GM23248 (cell line): ENCODE measurements at places on chromosomes 1 and 21. TPM values are rescaled to one million over a fixed set of nuclear protein-coding genes. Genes with fewer than 3 reads are reported as not detected.

Gene RNF223
- total RNA-seq, result not detected in 2 replicates

Gene HRNR
- not detected in 2 replicates for total RNA-seq

- DNase-seq, result peak; percentile 35
Measured at GRCh38 chr21:26061437-26061836, 109.1 kb downstream of the APP start.

DNA sequence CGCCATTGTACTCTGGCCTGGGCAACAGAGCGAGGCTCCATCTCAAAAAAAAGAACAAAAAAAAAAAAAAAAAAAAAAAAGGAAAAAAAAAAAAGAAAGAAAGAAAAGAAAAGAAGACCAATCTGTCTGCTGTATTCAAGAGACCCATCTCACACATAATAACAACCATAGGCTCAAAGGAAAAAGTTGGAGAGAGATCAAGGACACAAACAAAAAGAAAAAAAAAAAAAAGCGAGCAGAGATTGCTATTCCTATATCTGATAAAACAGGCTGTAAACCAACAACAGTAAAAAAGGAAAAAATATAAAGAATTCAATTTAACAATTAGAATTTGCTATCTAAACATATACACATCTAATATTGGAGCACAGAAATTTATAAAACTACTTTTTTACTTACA, 150.4 kb downstream of the BRINP3 start:
- no peak for DNase-seq

Gene EXTL1
- 3.4 and 5.5 TPM in 2 replicates for total RNA-seq

GRCh38 chr1:28070725-28071593, 17.5 kb downstream of the EYA3 start:
- DNase-seq, result no peak

GRCh38 chr1:15704526-15705183, 20.5 kb downstream of the PLEKHM2 start:
- DNase-seq, result peak; percentile 49

DNA sequence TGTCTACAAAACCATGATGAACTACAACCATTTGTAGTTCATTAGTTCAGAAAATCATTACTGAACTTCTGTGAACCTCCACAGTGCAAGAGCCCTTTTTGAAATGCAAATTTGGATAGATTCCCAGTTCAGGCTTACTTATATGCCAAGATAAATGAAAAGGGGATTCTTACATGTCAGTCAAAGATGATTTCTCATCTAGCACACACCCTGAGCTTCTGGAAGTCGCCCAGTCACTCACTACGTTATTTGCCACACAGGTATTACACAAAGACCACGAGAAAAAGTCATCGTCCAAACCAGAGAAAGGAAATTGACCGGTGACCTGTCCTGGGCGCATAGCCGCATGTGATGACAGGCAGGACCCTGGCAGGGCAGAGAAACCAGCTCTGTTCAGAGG, 41.8 kb downstream of the ETS2 start:
- no peak for DNase-seq

Gene TMOD4
- total RNA-seq, result not detected in 2 replicates

DNA sequence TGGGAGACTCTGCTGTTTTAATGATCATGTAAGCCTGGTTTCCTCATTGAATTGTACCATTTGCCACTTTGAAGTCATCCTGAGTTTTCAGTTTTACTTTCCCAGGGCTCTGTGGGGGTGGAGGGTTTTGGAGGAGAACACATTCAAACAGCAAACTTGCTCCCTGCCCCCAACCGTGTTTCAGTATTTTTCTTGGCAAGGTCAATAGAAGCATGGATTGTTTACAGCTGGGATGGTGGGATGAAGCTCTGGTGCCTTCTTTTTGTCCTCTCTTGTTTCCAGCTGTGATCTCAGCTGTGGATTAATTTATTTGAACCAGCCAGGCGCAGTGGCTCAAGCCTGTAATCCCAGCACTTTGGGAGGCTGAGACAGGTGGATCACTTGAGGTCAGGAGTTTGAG, 54.3 kb upstream of the SERBP1 start:
- no peak for DNase-seq

- no peak for DNase-seq
Measured at GRCh38 chr1:24528744-24529143, 26.1 kb downstream of the RCAN3 start.

- peak; percentile 43 for DNase-seq
Measured at GRCh38 chr1:155934936-155935590, 850 bp upstream of the KHDC4 start.

DNA sequence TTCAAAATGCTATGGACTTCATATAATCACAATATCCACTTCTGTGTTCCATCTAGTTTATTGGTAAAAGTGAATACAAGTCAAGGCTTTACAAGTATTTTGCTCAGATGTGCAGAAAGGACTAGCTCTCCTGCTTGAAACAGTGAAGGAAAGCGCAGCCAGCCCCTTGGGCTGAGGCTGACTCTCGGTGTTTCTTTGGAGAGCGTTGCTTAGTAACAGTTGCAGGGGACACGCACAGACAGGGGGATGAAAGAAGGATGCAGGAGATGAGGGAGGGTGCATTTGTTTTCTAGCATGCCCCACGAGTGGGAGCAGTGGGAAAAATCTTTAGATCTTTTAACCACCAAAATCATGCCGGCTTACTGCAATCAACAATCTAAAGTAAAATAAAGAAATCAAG, 9.1 kb downstream of the PYCR2 start:
- DNase-seq, result no peak
